ENCODE measurements at places on chromosomes 3 and 15.

DNA sequence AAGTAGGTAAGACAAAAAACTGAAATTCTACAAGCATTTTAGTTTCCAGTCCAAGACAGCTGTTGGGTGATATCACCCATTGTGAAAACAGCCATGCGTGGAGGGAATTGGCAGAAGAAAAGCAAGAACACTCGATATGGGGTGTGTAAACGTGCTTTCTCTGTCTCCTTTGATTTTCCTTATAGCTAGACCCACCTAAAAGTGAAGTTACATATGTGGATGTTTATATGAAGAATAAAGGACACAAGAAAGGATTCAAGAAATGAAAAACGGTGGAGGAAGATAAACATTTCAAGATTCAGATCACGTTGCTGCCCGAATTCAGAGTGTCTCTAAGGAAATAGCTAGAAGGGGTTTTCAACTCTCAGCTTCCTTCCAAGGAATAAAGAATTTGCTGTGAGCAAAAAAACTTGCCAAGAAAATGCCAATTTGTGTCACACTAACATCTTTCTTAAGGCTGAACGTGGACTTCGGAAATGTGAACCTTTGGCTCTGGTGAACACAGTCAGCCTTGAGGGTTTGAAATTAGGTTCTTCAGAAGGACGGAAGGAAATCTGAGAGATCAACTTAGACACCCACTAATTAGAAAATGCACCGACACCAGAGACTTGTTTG, 269.0 kb upstream of the ADAMTS9 start:
- no peak for DNase-seq

DNA sequence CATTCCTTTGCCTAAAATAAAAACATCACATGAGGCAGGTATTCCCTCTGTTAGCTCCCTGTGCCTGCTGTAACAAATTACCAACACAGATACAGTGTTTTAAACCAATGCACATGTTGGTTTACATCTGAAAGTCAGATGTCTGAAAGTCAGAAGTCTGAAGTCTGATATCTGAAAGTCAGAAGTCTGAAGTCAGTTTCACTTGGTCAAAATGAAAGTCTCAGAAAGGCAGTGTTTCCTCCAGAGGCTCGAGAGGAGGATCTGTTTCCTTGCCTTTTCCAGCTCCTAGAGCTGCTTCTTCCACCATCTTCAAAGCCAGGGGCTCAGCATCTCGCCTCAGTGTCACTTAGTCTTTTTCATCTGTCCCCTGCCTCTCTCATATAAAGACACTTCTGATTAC, 22.0 kb downstream of the SST start:
- peak; percentile 8 for DNase-seq

- no peak for DNase-seq
These were observed 411.7 kb downstream of the MAGI1 start for GRCh38 chr3:65627062-65627461.

GRCh38 chr3:10505791-10506585, 602 bp upstream of the ATP2B2 start:
- no peak for DNase-seq

- DNase-seq = no peak
These were observed 85.7 kb downstream of the VGLL4 start for GRCh38 chr3:11558002-11558401.

- no peak for DNase-seq
These were observed 114.4 kb downstream of the TPRA1 start for GRCh38 chr3:127475975-127476705.

DNA sequence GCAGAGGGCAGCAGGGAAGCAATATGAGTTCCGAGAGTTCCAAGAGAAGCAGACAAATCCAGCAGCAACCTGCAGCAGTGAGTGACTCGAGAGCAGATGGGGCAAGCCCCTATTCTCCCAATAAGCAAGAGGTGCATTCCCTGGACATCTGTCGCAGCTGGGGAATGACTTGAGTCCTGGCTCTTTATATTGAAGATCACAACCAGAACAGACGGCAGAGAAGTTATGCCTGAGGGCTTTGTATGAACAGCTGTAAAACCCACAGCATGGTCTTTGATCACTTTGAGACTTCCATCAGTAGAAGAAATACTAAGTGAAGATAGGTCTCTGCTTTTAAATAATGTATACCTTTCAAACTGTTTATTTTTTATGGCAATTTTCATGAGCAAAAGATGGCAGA, 23.6 kb upstream of the C3orf22 start:
- DNase-seq = no peak

DNA sequence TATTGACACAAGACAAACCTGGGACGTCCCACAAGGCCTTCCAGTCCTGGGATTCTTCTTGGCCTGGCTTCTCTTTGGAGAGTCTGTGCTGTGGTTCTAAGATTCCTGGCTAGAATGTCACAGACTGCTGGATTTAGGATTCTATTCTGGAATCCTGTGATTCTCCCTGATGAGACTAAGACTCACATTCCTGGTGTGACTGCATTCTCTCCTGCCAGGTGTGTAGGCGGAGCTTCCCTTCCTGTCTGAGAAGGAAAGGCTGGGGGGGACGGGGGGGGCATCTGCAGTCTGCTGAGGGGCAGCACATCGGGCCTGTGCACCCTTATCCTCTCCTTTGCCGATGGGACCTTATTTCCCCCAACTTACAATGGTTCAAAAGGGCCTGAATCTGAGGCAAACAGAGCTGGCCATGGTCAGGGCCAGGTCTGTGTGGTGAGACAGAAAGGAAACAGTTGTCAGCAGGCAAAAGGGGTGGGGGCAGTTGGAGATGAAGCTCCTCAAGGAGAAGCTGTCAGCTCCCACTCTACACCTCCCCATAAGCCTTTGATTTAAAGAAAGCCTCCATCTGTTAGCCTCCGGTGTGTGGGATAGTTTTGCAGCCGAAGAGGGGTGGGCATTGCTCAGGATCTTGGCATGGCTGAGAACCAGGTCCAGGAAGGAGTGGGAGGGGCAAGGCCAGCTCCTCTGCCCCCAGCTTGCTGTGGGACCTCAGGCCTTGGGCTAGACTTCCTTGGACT, 30.9 kb downstream of the VIPR1 start:
- no peak for DNase-seq

DNA sequence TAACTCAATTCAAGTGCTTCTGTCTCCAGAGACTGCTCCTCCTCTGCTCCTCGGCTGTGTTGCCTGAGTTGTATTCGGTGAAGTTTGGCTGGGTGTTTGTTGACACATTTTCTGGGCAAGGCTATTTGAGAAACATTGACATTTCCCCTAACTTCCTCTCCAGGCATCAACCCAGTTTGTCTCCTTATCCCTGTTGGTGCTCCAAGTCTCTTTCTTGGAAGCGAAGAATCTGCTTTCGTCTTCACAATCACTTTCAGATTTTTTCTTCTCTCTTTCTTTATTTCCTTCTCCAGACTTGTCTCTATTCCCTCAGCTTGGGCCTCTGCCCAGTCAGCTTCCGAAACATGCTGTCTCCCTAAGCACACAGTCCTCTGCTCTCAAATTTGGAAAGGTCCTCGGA, 84.7 kb downstream of the ETV5 start:
- no peak for DNase-seq

DNA sequence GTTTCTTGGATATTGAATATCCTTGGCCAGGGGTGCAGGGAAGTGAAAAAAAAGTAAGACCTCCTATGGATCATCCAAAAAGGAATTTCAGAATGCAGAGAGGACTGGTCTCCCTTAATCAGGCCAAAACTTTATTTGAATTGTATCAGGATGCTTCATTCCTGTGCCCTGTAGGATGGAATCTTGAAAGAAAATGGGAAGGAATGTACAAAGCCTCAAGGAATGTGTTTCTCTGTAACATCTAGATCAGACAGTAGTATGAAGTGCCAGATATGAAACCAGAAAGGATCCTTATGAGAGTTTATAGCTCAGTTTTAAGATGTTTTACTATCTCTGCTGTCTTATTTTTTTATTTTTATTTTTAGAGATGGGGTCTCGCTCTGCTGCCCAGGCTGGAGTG, 6.5 kb upstream of the GSK3B start:
- no peak for DNase-seq

- peak; percentile 20 for DNase-seq
These were observed 7.5 kb upstream of the PCSK6 start for GRCh38 chr15:101497017-101497416.

- no peak for DNase-seq
These were observed 273.2 kb downstream of the MECOM start for GRCh38 chr3:169390271-169390670.

DNA sequence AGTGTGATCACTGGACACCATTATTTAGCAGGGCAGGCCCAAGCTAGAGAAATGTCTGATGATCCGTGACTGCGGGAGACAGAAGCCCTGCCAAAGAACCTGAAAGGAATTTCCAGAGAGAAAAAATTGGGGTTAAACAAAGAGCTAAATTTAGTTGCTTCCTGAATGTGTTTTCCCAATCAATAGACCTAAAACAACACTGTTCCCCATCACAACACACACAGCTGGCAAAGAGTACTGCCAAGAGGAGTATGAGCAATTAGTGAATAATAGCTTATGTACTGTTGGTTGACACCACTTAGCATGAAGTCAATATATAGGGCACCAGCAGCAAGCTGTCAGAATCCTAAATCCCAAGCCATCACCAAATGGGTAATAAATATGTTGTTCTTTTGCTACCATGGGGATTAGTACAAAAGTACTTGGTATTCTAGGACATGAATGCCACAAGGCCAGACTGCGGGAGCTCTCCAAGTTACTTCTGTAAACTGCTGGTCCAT, 35.7 kb downstream of the CLK3 start:
- DNase-seq = no peak

DNA sequence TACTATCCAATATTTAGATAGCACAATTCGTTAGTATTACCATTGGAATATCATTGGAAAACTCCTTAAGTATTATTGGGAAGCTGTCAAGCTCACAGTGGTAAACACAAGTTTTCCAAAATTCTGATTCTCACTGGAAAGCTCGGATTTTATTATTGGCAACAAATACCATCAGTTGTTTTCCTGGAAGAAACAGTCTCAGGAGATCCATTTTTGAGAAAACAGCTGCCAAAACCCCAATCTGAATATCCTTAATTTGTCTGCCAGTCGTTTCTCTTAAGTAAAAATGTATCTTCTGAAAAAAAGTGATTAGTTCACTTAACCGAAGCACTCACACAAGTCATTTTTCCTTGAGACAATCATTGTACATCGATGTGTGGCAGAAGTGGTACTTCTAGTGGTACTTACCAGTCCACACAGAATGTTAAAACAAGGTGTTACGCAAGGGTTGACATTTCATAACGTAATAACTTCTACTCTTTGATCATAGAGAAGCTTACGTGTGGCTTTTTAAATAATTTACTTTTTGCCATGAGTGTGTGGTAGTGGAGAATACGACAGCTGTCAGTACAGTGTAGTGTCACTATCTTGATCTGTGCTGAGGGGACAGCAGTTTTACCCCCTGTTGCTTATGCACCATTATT, 74.9 kb downstream of the FAM43A start:
- no peak for DNase-seq

DNA sequence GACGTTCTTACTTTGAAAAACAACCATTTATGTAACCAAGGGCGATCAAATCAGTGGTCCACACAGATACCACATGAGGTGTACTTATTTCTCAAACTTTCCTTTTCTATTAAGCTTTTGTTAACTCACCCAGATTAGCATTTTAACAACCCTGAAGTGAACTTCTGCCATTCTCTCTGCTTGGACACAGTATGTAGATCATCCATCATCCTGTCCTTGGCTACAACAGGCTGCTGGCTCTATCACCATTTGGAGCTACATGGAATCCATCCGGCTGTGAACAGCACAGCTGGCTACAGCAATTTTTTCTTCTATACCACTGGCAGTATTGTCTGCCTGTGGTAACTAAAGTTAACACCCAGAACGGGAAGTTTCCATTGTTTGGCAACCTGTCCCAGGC, 4.4 kb downstream of the SEMA6D start:
- no peak for DNase-seq

GRCh38 chr3:130907966-130908365, 14.1 kb downstream of the ATP2C1 start:
- DNase-seq = no peak

DNA sequence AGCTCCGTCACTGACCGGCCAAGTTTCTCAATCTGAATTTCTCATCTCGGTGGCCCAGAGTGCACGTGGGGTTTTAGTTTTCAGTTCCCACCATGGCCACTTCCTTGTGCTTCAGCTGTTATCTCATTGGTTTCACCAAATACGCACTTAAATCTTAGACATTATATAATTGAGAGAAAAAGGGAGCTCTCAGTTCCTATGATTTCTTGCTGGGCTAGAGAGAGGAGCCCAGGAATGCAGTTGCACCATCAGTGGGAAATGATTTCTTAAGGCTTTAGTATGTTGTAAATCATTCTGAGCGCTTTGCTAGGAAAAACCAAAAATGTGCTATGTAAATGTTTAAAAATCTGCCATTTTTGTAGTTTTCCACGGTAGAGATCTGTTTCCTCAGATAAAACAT, 53.2 kb downstream of the OXNAD1 start:
- no peak for DNase-seq

GRCh38 chr15:88748081-88748480, 55.2 kb upstream of the ACAN start:
- DNase-seq = no peak

GRCh38 chr3:146493761-146494160, 24.4 kb upstream of the PLSCR2 start:
- DNase-seq = no peak

DNA sequence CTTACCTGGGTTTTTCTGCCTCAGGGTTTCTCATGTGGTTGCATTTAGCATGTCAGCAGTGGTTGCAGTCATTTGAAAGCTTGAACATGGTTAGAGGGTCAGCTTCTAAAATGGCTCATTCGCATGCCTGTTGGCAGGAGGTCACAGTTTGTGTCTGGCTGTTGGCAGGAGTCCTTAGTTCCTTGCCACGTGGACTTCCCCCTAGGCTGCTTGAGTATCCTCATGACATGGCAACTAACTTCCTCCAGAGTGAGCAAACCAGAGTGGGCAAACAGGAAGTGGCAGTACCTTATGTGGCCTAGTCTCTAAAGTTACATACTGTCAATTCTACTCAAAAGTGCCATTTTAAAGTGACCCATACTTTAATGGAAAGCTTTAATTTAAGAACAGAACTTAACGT, 3.4 kb upstream of the UNC13C start:
- DNase-seq = no peak

- peak; percentile 78 for DNase-seq
These were observed 73.8 kb downstream of the IQSEC1 start for GRCh38 chr3:12999147-13000140.

GRCh38 chr3:130084436-130084980, 2.9 kb downstream of the ALG1L2 start:
- no peak for DNase-seq

DNA sequence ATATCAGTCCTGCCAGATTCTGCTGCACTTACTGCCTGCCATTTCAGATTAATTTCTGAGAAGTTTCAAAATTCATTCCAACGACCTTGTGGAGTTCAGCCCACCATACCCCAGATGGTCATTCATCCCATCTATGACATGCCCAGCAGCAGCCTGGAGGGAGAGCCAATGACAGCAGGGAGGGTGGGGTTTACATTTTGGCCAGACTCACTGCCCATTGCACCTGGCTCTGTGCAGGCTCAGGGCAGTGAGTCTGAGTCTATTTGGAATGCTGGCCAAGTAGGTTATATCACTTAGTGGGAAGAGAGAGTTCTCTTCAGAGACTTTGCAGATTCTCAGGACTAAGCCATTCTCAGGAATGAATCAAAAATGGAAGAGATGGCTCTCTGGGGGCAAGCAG, 21.5 kb downstream of the SRPRB start:
- no peak for DNase-seq

GRCh38 chr3:50545781-50546180, 21.8 kb downstream of the C3orf18 start:
- no peak for DNase-seq

GRCh38 chr3:74301056-74301455, 313.4 kb downstream of the CNTN3 start:
- DNase-seq = no peak
